Fibroblast of lung (primary cell): ENCODE measurements at places on chromosomes 4 and X. TPM values are rescaled to one million over a fixed set of nuclear protein-coding genes. Genes with fewer than 3 reads are reported as not detected.

The ENPEP gene
- total RNA-seq: 0.51 TPM in 1 of 2 replicates, not detected in the other

The PROM1 gene
- under 0.01 and 0.17 TPM in 2 replicates for total RNA-seq

The CFP gene
- under 0.01 and 0.17 TPM in 2 replicates for total RNA-seq

The MAGEA11 gene
- not detected in 2 replicates for total RNA-seq

The POLA1 gene
- 9.2 and 10.3 TPM in 2 replicates for total RNA-seq

The PCDH18 gene
- total RNA-seq: 163 and 542 TPM in 2 replicates

The GABRA4 gene
- total RNA-seq: not detected in 2 replicates

The NCAPG gene
- total RNA-seq: 3.9 and 10.1 TPM in 2 replicates

The SMARCA1 gene
- 47.5 and 53.3 TPM in 2 replicates for total RNA-seq

The GAGE13 gene
- not detected in 2 replicates for total RNA-seq

The NKX1-1 gene
- total RNA-seq: not detected in 2 replicates

The ARHGAP10 gene
- total RNA-seq: 29.5 and 35.8 TPM in 2 replicates

The HAND2 gene
- under 0.01 TPM in 2 replicates for total RNA-seq

The LPAR4 gene
- 0.50 and 0.51 TPM in 2 replicates for total RNA-seq
